ENCODE measurements at places on chromosomes 11 and 22. TPM values are rescaled to one million over a fixed set of nuclear protein-coding genes. Genes with fewer than 3 reads are reported as not detected.
A peak's percentile ranks its signal among the peaks of the same experiment; 100 is the strongest.

CSF2RB gene
- 0.67 TPM for total RNA-seq

MAFF gene
- 4.7 TPM for total RNA-seq

ANO3 gene
- total RNA-seq = not detected

SMC1B gene
- 0.58 TPM for total RNA-seq

BIRC2 gene
- total RNA-seq = 41.2 TPM

MMP12 gene
- total RNA-seq = not detected

AQP11 gene
- 0.20 TPM for total RNA-seq

- no peak overlapping the region for H3K27ac ChIP-seq
- no peaks in the 10 kb centered on the region for H3K27me3 ChIP-seq
- peaks cover 9% of the 10 kb centered on the region for H3K4me1 ChIP-seq
- DNase-seq = no peak
- H3K4me3 ChIP-seq = no peak overlapping the region
Measured at GRCh38 chr11:31437742-31438435, 68.2 kb downstream of the DNAJC24 start.

DNA sequence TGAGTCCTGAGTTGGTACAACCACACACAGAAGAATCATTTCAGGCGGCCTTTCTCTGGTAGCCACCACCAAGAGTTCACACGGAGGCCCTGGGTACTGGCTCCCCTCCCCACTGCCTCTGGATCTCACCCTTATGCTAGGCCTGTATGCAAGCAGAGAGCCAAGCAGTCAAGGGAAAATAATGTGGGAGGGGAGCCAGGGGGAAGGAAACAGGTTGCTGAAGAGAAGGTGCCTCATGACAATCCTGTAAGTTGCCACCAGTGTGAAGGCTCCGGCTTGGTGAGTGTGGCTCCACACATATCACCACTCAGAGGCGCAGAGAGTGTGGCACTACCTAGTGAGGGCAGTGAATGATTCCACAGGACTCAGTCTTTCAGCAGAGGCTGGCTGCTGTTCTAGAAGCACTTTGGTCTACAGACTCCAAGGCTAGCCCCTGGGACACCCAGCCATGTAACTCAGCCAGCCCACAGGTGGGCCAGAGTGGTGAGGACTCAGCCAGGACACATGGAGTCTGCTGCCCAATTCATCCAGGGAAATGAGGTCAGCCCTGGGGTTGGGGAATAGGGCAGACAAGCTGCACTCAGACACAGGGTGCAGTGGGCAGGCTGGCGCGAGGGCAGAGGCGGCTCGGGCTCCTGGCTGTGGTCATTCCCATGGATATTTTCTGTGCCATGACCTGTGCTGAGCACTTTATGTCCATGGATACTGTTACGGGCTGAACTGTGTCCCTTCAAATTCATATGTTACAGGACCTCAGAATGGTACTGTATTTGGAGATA lies 49.0 kb upstream of the SERPIND1 start:
- no peaks in the 10 kb centered on the region for H3K4me1 ChIP-seq
- no peak overlapping the region for H3K27ac ChIP-seq
- no peaks in the 10 kb centered on the region for H3K27me3 ChIP-seq

DNA sequence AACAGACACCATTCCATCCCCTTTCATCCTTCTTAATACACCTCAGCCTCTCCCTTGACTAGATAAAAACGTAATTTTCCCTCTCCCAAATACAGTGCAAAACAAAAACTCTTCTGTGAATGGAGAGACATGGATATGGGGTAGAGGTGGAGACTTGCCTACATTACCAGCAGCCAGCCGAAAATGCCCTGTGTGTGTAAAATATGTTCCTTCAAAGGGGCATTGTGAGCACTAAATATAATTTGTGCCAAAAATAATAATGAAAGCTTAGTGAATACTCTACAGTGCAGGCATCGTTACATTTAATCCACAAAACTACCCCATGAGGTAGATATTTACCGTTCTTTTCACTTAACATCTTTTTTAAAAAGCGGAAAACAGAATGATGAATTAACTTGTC lies 1.0 kb upstream of the TRIM44 start:
- H3K27me3 ChIP-seq = peaks cover 14% of the 10 kb centered on the region
- peak overlapping the region; percentile 89 for H3K4me3 ChIP-seq
- DNase-seq = no peak
- H3K36me3 ChIP-seq = peaks cover 37% of the 10 kb centered on the region
- peaks cover 40% of the 10 kb centered on the region for H3K4me1 ChIP-seq

GRCh38 chr11:1854132-1854948 lies 1.5 kb downstream of the LSP1 start:
- peaks cover 50% of the 10 kb centered on the region for H3K4me1 ChIP-seq
- H3K4me3 ChIP-seq = peak overlapping the region; percentile 99
- no peak for DNase-seq
- no peaks in the 10 kb centered on the region for H3K27me3 ChIP-seq

DNA sequence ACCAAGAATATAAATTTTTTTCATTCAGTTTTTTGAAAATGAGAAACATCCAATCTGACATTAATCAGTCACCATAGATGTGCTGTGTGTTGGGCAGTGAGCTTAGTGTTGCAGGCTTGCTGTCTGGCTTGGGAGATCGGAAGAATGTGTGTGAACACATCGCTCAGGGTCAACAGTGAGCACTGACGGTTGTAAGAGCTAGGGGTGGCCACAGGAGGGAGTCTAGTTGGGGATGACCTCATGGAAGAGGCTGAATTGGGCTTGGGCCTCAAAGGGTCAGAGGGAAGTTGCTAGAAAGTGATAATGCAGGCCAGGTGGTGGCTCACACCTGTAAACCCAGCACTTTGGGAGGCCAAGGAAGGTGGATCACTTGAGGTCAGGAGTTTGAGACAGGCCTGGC lies 375.4 kb downstream of the DDX10 start:
- no peak overlapping the region for H3K4me3 ChIP-seq
- DNase-seq = no peak
- no peak overlapping the region for H3K27ac ChIP-seq
- no peaks in the 10 kb centered on the region for H3K4me1 ChIP-seq

- H3K4me1 ChIP-seq = no peaks in the 10 kb centered on the region
- DNase-seq = no peak
- no peak overlapping the region for H3K27ac ChIP-seq
- H3K27me3 ChIP-seq = no peaks in the 10 kb centered on the region
Measured at GRCh38 chr11:116386118-116386699, 386.6 kb downstream of the BUD13 start.

- no peak overlapping the region for H3K4me3 ChIP-seq
- peaks cover 54% of the 10 kb centered on the region for H3K36me3 ChIP-seq
- peaks cover 2% of the 10 kb centered on the region for H3K4me1 ChIP-seq
- no peak for DNase-seq
Measured at GRCh38 chr11:3775736-3776406, 21.5 kb downstream of the NUP98 start.

DNA sequence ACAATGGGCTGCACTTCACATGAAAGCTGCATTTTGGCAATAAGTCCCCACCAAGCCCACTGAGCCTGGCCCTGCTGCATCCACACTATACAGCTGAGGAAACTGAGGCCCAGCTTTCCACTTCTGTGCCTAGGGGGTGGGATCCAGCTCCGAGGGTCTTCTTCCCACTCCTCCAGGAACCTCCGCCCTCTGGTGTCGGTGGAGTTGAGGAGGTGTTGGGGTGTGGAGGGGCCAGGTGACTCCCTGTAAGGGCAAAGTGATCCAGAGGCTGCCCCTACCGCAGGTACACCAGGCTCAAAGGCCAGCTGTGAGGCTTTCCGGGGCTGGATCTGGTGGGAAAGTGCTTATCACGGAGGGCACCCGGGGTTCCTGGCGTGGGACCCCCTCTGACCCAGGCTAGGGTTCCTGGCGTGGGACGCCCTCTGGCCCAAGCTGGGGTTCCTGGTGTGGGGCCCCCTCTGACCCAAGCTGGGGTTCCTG lies 125.0 kb downstream of the KCNQ1 start:
- H3K27me3 ChIP-seq = no peaks in the 10 kb centered on the region
- no peak overlapping the region for H3K4me3 ChIP-seq
- H3K36me3 ChIP-seq = no peaks in the 10 kb centered on the region
- H3K4me1 ChIP-seq = no peaks in the 10 kb centered on the region

GRCh38 chr11:124519850-124520549 lies 23.5 kb downstream of the OR8B12 start:
- no peak overlapping the region for H3K27ac ChIP-seq
- no peak for DNase-seq
- no peak overlapping the region for H3K4me3 ChIP-seq
- H3K4me1 ChIP-seq = no peaks in the 10 kb centered on the region
- H3K36me3 ChIP-seq = no peaks in the 10 kb centered on the region

GRCh38 chr22:19082101-19082500 lies 40.1 kb downstream of the DGCR2 start:
- H3K27me3 ChIP-seq = no peaks in the 10 kb centered on the region
- no peak for DNase-seq
- peaks cover 20% of the 10 kb centered on the region for H3K36me3 ChIP-seq
- H3K4me3 ChIP-seq = no peak overlapping the region

DNA sequence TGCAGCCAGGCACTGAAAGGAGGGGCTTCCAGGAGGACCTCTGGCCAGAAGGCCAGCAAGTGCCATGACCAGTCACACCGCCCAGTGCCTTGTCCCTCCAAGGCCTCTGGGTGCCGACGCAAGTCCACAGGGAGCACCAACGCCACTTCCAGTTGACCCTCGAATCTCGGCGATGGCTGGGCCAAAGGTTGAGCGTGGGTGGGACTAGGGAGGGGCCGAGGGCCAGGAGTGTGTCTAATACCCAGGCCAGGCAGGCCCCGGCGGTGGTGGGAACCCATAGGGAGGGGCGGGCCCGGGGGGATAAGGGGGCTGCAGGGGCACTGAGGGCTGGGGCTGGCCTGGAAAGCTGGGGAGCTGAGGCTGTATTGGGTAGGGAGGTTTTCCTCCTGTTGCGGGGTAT lies 29.3 kb downstream of the CD5 start:
- H3K27ac ChIP-seq = no peak overlapping the region
- no peaks in the 10 kb centered on the region for H3K27me3 ChIP-seq
- no peak for DNase-seq
- peaks cover 27% of the 10 kb centered on the region for H3K4me1 ChIP-seq

DNA sequence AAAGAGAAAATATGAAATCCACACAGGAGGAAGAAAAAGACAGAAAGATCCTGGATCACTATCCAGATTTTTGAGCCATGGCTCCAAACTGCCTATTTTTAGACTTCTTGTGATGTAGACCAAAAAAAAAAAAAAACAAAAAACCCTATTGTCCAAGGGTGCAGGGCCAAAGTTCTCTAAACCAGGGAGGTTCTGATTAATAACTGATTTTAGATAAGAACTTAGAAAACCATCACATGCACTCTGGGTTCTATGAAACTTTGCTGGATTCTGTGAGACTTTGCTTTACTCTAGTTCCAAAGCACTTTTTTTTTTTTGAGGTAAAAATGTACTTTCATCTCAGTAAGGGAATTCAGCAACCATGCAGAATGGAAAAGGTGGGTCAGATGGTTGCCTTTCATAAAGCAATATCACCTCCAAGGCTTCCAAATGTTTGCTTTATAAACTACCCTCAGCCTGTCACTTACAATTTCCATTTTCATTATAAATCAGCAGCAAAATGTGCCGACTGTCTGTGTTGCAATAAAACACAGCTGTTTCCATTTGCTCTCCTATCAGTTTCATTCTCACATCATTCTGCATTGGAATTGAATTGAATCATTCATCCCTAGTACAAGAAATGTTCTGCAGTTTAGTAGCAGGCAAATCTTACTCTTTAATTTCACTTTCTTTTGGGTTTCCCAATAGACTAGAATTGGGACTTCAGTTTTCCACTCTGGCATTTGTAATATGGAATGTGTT lies 1584.3 kb upstream of the RAG2 start:
- H3K4me1 ChIP-seq = no peaks in the 10 kb centered on the region
- H3K27ac ChIP-seq = no peak overlapping the region
- H3K27me3 ChIP-seq = no peaks in the 10 kb centered on the region
- DNase-seq = no peak
- no peaks in the 10 kb centered on the region for H3K36me3 ChIP-seq

DNA sequence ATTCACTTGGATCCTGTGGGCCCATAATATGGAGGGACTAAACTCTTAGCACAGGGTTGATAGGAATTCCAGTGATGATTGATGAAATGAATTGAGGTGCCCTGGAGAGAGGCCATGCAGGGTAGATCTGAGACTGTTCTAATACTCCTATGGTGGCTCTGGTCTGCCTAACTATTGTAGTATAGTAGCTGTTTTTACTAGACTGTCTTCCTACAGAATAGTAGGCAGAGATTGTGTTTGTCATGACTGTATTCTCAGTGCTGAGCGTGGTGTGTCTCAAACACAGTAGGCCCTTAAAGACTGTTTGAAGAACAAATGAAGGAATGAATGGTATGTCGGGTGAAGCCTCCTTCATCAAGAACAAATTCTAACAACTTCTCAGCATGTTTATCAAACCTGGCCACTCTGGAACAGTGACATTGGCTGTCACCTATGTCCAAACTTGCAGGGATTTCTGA lies 107.0 kb upstream of the SESN3 start:
- H3K27ac ChIP-seq = no peak overlapping the region
- peaks cover 18% of the 10 kb centered on the region for H3K4me1 ChIP-seq
- H3K4me3 ChIP-seq = no peak overlapping the region
- no peaks in the 10 kb centered on the region for H3K27me3 ChIP-seq

- H3K36me3 ChIP-seq = peaks cover 22% of the 10 kb centered on the region
- no peak overlapping the region for H3K27ac ChIP-seq
- no peak overlapping the region for H3K4me3 ChIP-seq
- peaks cover 7% of the 10 kb centered on the region for H3K4me1 ChIP-seq
Measured at GRCh38 chr11:130269326-130269943, 45.3 kb downstream of the ZBTB44 start.

GRCh38 chr11:61116426-61117167 lies 14.3 kb downstream of the CD5 start:
- peaks cover 89% of the 10 kb centered on the region for H3K36me3 ChIP-seq
- peaks cover 88% of the 10 kb centered on the region for H3K4me1 ChIP-seq
- DNase-seq = no peak
- peak overlapping the region; percentile 78 for H3K27ac ChIP-seq
- peak overlapping the region; percentile 40 for H3K4me3 ChIP-seq

GRCh38 chr22:35726398-35726797 lies 8.7 kb downstream of the APOL5 start:
- no peak overlapping the region for H3K4me3 ChIP-seq
- H3K27ac ChIP-seq = no peak overlapping the region
- no peaks in the 10 kb centered on the region for H3K27me3 ChIP-seq
- H3K4me1 ChIP-seq = no peaks in the 10 kb centered on the region
- no peak for DNase-seq

DNA sequence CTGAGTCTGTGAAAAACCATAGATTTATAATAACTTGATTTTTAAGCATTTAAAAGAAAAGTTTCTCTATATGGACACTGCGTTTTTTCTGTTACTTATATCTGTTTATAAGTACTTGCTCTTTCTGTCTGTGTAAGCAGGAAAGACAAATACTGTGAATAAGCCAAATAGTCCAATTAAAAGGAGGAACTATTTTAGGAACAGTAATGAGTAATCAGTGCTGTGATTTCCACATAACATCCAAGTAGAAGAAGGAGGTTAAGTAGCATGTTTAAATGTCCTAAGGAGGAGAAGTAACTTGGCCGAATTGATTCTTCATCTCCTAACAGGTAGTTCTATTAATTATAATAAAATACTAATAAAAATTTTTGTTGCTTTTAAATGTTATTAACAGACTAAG lies 40.8 kb downstream of the ZNF214 start:
- DNase-seq = no peak
- no peaks in the 10 kb centered on the region for H3K36me3 ChIP-seq
- no peak overlapping the region for H3K4me3 ChIP-seq
- no peaks in the 10 kb centered on the region for H3K4me1 ChIP-seq

All from activated CD4-positive, alpha-beta T cell treated with anti-CD3 and anti-CD28 coated beads, Interleukin-2, amount 10 ng/mL, durations not matched to agents 7 days and 5 days (primary cell).